RCC 7860 (cell line): ENCODE measurements at places on chromosomes 12 and 14.

GRCh38 chr14:23396781-23397407 lies 11.2 kb downstream of the MYH6 start:
- no peak for DNase-seq

- DNase-seq = peak; percentile 84
Measured at GRCh38 chr12:11718768-11719253, 69.3 kb downstream of the ETV6 start.

DNA sequence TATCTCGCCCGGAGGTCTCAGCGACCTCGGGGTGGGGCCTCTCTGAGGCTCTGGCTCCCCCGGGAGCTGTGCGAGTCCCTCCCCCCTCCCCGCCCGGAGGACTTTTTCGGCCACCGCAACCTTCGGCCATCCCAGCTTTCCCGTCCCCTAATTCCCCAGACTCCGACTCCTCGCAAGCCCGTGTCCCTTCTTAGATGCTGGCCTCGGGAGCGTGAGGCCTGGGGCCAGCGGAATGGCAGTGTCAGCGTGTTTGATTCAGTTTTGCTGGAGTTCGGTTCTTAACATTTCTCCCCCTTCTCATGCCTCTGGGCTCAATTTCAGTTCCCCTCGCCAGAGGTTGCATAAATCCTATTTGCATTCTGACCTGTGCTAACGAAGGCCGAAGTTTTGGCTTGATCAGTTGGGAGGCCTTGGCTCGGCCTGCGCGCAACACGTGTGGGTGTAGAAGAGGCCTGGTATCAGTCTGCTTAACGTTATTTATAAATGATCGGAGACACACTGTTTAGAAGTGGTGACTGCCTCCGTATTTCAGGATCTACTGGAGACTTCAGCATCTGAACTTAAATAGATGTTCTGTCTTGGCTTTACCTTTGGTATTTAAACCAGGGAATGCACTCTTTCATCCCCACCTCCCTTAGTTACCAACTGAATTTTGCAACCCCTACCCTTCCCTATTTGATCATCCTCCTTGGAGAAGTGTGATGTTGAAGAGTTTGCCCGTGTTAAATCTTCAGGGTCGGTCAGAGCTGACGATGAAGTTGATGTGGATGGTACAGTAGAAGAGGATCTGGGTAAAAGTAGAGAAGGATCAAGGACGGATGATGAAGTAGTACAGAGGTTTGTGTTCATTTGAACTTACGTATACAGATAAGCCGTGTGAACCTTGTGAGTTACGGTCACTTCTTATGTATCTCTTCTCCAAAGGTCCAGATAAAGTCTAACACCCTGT lies 851 bp downstream of the HSP90B1 start:
- DNase-seq = no peak

DNA sequence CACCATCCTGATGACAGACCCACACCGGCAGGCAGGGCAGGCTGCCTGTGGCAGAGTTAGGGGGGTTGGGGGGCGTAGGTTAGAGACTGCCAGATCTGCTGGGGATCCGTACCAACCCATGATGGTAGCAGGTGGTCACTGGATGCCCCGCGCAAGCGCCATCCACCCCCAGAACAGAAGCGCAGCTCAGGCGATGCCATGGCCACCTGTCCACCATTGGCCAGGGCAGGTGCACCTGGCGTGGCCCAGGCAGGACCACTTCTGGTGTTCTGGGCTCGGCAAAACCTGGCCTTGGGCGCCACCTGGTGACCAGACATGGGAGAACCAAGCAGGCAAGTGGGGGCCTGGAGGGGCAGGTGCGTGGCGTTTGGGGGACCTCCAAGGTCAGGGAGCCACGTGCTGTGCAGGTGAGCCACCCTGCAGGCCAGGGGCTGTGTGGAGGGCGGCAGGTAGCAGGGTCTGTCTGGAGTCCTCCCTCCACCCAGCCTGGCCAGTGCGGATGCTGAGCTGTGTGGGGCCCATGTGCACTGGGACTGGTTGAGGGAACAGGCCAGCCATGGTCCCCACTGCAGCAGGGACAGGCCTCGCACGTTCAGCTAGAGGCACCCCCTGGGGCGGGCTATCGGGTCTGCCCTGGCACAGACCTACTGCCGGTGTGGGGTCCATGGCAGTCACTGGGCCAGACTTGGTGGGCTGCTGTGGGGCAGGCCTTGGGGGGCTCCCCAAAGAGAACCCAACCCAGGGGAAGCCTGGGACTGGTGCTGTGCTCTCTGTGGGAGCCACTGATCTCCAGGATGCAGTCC lies 15.6 kb downstream of the BAG5 start:
- peak; percentile 5 for DNase-seq

DNA sequence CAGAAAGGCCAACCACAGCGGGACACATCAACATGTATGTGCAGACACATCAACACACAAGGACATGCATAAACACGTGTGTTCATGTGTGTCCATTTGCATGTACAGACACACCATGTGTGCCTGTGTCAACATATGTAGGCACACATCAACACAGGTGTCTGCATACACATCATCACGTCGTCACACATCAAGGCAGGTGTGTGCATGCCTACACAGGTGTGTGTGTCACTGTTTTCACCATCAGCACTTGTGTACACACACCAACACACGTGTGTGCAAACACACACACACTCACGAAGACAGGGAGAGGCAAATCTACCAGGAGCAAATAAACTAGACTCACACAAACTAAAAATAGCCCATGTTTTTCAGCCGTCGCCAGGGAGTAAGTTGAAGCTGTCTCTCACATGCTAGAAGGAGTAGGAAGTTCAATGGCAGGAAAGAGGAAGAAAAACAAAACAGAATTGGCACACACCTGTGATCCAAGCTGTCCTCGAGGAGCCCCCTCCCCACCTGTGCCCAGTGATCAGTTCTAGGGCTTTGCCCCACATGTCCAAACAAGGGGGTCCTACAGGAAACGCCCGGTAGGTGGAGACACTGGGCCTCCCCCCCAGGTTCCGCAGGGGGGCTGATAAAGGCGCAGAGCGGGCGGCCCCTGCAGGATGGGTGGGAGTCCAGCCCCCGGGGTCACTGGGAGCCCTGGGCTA lies 7.4 kb downstream of the SCARB1 start:
- DNase-seq = no peak

DNA sequence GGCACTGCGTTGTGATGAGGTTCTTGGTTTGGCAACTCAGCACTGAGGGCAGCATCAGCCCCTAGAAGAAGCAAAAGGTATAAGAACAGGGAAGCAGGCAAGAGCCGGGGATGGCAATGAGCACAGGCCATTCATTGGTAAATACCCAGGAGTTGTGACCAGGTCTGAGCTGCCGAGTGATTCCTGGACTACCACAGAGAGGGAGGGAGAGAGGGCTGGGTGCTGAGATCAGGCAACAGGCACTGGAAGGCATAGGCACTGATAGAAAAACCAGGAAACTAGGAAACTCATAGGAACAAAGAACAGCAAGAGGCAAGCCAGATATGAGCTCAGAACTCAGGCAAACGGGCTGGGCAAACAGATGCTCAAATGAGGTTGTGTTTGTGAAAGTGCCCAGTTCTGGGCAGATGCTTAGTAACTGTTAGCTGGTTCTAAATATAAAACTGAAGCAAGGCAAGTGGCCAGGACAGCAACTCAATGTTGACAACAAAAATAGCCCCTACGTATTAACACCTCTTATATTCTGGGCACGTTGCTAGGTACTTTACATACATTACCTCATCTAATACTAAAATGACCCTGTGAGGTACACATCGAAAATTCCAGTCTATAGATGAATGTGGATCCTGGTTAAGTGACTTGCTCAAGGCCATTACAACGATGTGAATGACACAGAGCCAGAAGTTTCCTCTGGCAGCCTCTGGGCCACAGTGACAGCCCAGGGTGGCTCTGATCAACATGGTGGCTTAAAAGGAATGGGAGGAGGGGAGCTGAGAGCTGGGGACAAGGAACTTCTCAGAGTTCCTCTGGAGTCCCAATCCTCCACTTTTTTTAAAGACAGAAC lies 121.1 kb downstream of the PRMT8 start:
- DNase-seq = no peak

DNA sequence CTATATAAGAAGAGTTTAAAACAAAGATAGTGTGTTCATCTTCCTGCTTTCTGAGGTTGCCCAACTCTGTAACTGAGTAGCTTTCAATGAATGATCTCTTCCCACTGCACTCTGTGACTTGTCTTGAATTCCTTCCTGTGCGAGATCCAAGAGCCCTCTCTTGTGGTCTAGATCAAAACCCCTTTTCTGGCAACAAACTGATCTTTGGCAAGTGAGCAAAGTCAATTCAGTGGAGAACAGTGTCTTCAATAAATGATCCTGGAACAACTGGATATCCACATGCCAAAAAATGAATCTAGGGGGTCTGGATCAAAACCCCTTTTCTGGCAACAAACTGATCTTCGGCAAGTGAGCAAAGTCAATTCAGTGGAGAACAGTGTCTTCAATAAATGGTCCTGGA lies 8.5 kb downstream of the CFAP54 start:
- DNase-seq = no peak

DNA sequence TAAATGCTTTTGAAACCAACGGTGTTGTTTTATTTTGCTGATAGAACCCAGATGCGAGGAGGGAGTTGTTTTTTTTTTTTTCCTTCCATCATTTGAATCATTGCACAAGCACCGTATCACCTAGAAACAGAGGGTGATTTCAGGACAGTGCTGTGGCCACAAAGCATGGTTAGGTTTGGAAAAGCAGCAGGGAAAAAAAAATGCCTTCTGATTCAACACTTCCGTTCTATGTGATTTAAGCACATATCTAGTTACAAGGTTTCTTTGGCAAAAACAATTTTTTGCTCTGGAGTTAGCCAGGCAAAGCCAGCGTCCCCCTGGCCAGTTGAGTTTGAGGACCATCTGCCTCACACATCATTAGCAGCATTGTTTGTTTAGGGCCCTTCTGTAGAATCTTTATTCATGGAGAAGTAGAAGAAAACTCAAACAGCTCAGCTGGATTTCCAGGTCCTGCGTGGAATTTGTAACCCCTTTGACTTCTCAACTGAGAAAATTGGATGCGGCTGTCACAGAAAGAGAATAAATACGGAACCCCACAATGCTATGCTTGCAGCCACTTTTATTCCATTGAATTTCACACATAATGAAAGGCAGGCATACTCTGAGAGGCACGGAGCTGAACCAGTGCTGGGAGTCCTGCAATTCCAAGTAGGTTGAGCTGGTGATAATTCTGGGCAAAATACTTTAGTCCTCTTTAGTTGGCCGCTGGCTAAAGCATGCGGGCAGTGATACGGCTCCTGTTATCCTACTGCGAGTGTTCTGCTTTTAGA lies 17.0 kb upstream of the WNT5B start:
- no peak for DNase-seq

- no peak for DNase-seq
Measured at GRCh38 chr14:77529213-77529612, 30.6 kb upstream of the ISM2 start.

- DNase-seq = no peak
Measured at GRCh38 chr14:102920998-102921304, 1.5 kb upstream of the AMN start.

DNA sequence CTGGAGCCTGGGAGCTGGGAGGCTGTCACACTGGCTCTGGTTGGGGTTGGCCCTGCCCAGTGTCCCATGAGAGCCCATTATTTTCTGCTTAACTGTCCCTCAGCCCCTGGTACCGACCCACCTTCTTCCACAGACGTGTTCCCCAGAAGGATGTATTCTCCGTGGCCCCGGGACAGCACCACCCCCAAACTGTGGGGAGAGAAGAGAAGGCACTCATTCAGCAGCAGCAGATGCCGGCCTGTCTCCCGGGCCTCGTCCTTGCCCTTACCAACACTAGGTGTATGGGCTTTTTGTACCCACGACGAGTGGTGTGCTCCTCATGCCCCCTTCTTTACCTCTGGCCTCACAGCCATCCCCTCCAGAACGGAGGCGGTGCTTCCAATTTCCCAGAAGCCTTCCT lies 38.1 kb downstream of the LRTM2 start:
- DNase-seq = no peak

GRCh38 chr12:12777092-12777491 lies 8.4 kb upstream of the APOLD1 start:
- DNase-seq = no peak

GRCh38 chr14:75849300-75849895 lies 132.4 kb downstream of the TGFB3 start:
- DNase-seq = no peak

GRCh38 chr12:69015017-69015416 lies 82.0 kb upstream of the CPM start:
- no peak for DNase-seq

DNA sequence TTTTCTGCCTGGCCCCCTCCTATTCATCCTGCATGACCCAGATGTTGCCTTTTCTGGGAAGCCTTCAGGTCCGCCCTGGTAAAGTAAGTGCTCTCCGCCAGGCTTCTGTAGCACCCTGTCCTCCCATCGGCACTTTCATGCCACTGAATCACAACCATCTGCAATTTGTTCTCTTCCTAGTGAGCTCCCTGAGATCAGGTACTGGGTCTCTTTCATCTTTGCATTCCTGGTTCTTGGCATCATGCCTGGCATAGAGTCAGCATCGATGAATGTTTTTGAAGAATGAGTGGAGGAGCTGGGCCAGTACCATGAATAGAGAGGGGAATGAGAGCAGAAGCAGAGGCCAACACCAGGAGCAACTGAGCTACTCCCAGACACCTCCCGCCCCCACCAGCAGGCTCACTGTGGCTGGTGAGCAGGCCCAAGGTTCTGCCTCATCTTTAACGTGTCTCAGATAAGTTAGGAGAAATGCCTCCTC lies 13.1 kb downstream of the ZDHHC22 start:
- DNase-seq = no peak

DNA sequence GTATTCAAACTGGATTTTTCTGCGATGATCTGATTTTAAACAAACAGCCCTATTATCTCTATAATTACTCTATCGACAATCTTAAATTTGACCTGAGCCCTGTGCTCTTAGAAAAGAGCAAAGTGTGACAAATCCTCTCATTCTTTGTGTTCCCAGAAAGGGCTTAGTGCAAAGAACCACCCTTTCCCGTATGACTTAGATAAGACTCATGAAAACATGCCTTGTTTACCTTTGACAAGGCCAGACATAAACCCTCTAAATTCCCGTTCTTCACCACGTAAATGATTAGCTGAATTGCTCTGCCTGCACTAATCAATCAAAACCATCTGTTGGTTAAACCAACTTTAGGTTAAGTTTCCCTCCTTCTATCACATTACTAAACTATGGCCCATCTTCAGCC lies 285.7 kb upstream of the SEL1L start:
- no peak for DNase-seq

- DNase-seq = no peak
Measured at GRCh38 chr12:124452576-124453331, 114.7 kb downstream of the NCOR2 start.

DNA sequence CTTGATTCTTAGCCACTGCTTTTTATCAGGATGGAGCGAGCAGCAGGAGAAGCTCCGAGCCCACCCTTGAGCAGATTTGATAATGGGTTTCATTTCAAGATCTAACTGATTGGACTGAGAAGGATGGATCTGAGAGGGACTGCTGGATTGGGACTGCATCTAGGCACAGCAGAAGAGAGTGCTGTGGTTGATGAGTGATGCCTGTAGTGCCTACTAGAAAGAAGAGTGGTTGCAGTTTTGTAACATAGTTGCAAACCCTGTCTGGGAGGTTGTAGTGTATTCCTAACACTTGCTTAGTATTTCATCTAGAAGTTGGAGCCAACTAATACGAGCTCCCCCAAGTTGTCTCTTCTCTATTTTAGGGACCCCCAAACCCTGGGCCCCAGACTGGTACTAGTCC lies 88.7 kb downstream of the ASCL1 start:
- no peak for DNase-seq

- no peak for DNase-seq
Measured at GRCh38 chr12:124604264-124604680, 36.9 kb upstream of the NCOR2 start.

GRCh38 chr14:104378698-104379113 lies 200.9 kb upstream of the C14orf180 start:
- DNase-seq = no peak

- no peak for DNase-seq
Measured at GRCh38 chr14:86363576-86363975, 833.6 kb downstream of the FLRT2 start.
